Lower lobe of right lung (tissue), 2 donors: ENCODE measurements at places on chromosomes 3 and 15. TPM values are rescaled to one million over a fixed set of nuclear protein-coding genes. Genes with fewer than 3 reads are reported as not detected.

MYO9A gene
- 73.8 TPM for total RNA-seq

ISLR gene
- 24.0 TPM for total RNA-seq

PEAK1 gene
- 112 TPM for total RNA-seq

EFHB gene
- 5.6 TPM for total RNA-seq

LMCD1 gene
- total RNA-seq, result 93.6 TPM

ACKR2 gene
- total RNA-seq, result 5.3 TPM

RPP25 gene
- 17.0 TPM for total RNA-seq

COX17 gene
- 54.4 TPM for total RNA-seq

RETNLB gene
- total RNA-seq, result not detected

DNA sequence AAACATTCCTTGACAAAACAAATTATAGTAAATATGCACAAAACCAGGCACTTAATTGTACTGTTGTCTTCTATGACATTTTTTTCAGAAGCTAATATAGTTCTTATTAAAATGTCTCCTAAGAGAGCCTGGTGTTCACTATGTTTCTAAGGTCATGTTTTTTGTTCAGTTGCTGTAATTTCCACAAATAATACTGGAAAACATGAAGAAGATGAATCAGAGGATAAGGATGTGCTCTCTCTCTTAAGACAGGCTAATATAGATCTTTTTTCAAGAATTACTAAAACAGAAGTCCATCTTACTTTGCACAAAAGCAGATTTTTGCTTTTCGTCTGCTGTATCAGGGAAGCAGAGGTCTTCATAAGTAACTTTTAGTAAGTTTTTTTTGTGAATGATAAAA, 823.0 kb upstream of the NECTIN3 start:
- DNase-seq, result no peak

GRCh38 chr15:62325597-62325996, 160.5 kb upstream of the C2CD4B start:
- DNase-seq, result no peak

DNA sequence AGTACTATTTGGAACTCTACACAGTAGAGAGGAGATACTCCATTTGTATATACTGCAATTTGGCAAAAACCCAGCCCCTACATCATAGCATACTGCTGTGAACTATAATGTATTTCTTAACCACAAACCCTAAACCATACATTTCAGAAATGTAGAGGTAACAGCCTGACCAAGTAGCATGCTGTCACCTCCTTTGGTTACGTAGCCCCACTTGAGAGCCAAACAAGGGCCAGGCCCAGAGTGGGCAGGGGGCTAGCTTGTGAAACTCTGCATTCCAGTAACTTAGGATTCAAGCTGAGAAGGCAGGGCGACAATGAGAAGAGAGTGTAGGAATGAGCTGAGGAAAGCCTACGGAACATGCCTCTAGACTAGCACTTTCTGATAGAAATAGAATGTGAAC, 135.8 kb downstream of the GREM1 start:
- no peak for DNase-seq

DNA sequence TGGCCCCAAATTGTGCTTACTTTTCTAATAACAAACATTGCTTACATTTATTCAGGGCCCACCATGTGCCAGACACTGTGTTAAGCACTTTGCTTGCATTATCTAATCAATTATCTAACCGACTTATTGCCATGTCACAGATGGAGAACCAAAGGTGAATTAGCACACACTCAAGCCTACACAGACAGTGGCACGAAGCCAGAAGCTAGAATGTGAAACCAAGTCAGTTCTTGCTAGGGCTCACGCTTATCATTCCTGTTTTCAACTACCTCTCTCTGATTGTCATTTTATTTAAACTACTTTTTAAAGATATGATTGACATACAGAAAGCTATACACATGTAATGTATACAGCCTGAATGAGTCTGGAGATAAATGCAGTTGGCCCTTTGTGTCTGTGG, 215.7 kb upstream of the CFAP20DC start:
- no peak for DNase-seq

GRCh38 chr3:73215281-73215680, 153.8 kb downstream of the EBLN2 start:
- no peak for DNase-seq

- no peak for DNase-seq
These were observed 295.1 kb downstream of the EPHB1 start for GRCh38 chr3:135090020-135090717.

- no peak for DNase-seq
These were observed 526.4 kb downstream of the MECOM start for GRCh38 chr3:169137076-169137475.

GRCh38 chr15:81889485-81889881, 156.3 kb downstream of the MEX3B start:
- DNase-seq, result no peak

- DNase-seq, result no peak
These were observed 43.0 kb upstream of the KY start for GRCh38 chr3:134693804-134694203.

DNA sequence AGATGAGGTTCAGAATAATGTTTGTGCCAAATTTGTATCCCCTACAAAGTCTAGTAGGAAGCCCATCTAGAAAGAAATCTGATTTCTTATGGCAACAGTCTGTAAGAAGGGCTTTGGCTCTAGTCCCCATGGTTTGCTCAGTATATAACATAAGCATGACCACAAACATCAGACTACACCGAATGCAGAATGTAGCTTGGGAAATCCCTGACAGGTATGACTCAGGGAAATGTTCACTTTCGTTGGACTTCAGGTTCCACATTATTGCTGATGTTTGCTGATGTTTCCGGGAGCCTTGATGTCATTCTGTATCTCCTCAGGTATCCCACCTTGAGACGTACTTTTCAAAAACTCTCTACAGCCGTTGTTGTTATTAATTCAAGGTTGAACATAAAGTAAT, 304.4 kb upstream of the TGFBR2 start:
- no peak for DNase-seq

DNA sequence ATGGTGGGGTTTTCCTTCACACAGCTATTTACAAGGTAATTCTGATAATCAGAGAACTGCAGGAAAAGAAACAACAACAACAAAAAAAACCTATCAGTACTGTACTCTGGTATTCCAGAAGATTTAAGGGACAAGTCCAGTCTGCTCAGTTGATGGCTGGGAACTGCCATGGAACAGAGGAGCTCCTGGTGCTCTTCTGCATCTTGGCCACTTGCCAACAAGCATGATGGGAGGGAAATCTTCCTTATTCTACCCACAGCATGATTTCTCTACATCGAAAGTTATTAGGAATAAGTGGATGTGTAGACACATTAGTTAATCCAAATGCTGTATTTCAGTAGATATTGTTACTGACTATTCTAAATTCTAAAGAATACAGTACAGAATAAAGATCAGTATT, 51.7 kb downstream of the RASGRP1 start:
- DNase-seq, result no peak

DNA sequence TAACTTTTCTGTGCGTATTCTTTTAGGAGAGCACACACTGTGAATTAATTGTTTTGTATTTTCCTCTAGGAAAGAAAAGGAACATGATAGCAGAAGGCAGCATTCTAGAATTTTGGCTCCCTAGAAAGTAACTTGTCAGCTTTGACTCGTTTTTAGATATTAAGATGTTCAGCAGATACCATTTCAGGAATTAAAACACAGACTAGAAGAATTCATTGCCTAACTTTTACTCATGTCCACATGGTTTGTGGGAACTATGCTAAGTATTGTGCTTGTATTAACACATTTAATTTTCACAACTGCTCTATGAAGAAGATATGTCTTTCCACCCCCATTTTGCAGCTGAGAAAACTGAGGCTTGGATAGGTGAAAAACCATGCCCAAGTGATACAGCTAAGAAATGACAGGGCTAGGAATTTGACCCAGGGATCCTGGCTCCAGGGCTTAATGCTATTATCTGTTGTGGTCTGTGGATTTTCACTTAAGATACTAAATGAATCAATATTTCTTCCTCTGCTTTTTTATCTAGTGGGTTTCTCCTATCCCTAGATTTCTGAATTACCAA, 128.8 kb downstream of the MITF start:
- no peak for DNase-seq

GRCh38 chr15:31574766-31575165, 248.1 kb downstream of the KLF13 start:
- no peak for DNase-seq

DNA sequence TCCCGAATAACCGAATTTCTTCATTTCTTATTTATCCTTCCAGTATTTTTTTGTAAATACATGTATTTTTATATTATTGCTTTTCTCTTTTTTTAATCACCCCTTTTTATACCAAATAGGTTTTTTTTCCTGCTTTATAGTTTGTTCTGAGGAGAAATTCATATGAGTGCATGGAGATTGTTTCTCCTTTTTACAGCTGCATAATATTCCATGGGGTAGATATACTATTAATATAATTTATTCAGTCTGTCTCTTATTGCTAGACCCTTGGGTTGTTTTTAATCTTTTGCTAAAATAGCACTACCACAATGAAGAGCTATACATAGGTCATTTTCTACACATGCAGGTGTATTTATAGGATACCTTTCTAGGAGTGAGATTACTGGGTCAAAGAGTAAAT, 3.5 kb upstream of the TMEM87A start:
- no peak for DNase-seq

DNA sequence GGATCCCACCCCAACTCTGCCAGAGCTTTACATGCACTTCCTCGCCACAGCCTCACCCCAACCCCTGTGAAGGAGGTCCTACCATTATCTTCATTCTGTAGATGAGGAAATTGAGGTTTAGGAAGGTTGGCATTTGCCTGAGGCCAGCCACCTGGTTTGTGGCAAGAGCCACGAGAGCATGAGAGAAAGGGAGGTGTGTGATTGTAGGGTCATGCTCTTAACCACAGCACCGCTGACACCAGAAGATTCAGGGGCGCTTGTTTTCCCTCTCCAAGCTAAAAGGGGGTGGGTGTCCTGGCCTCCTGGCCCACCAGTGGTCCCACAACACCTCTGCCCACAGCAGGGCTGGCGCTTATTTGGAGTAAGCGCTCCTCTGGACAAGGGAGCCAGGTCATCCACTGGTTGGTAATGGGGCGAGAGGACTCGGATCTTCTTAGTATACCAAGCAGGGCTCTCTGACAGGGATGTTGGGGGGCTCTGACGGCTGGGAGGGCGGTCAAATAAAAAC, 691 bp downstream of the RHCG start:
- no peak for DNase-seq
